ENCODE measurements at places on chromosomes 12 and 14.

DNA sequence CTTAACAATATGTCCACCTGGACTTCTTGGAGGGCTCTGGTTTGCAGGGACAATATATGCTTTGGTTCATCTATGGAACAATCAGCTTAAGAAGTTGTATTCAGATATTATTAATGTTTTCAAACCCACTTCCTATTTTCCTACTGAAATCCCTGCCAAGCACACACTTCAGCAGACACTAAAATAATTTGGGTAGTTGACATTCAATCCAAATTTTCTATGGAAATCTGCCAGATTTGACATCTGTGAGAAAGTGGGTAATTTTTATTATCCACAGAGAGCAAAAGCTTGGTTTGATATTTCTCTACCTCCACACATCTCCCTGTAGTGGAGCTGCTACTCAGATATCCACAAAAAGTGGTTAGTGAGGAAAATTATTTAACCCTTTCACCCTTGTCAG, 378.8 kb upstream of the SOX5 start:
- H3K4me3 ChIP-seq: no peak overlapping the region
- no peak for DNase-seq
- no peaks in the 10 kb centered on the region for H3K27me3 ChIP-seq
- H3K36me3 ChIP-seq: no peaks in the 10 kb centered on the region
- H3K27ac ChIP-seq: no peak overlapping the region

DNA sequence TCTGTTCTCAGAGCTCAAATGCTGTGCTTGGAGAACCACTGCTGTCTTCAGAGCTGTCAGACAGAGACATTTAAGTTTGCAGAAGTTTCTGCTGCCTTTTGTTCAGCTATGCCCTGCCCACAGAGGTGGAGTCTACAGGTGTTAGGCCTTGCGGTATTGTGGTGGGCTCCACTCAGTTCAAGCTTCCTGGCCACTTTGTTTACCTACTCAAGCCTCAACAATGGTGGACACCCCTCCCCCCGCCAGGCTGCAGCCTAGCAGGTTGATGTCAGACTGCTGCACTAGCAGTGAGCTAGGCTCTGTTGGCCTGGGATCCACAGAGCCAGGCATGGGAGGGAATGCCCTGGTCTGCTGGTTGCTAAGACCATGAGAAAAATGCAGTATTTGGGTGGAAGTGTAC, 323.8 kb downstream of the BCAT1 start:
- H3K4me3 ChIP-seq: no peak overlapping the region
- peaks cover 3% of the 10 kb centered on the region for H3K36me3 ChIP-seq
- H3K27me3 ChIP-seq: no peaks in the 10 kb centered on the region
- no peak for DNase-seq

DNA sequence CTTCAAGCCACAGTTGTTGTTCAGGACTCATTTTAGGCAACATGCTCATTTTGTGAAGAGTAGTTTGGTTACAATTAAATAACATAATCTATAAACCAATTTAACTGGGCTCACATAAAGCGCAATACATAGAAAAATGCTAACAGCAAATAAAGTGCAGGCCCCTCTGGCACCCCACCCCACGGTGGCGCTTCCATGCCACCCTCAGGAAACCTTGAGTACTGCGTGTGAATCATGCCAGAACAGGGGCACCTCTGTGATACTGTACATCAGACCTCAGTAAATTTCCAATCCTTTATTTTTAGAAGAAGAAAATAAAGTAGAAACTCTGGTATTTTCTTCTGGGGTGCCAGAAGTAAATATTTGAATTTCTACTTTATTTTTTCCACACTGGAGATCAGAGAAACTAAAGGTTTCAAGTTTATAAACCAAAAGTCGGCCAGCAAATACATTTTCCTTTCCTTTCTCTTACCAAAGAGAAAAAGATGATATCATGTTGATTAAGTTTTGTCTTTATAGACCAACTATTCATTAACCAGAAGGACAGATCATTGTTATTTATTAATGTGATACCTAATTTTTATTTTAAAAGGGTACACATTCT, 316.8 kb downstream of the PAWR start:
- no peak overlapping the region for H3K4me3 ChIP-seq
- H3K4me1 ChIP-seq: no peaks in the 10 kb centered on the region
- no peak overlapping the region for H3K27ac ChIP-seq
- DNase-seq: no peak
- H3K27me3 ChIP-seq: no peaks in the 10 kb centered on the region

DNA sequence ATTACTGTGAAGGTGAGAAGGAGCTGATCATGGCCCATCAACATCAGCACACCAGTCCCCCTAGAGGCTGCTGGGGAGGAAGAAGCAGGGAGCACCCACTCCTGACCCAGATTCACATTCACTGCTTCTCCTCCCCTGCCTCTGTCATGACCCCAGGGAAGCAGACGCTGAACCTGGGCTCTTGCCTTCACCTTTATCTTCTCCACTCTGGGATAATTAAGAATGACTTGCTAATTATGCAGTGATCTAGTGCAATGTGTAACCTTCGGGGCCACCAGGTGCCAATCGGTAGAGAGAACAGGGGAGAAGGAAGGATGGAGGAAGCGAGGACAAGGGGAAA, 44.4 kb upstream of the IQSEC3 start:
- no peak for DNase-seq
- H3K27ac ChIP-seq: no peak overlapping the region
- no peaks in the 10 kb centered on the region for H3K27me3 ChIP-seq
- no peak overlapping the region for H3K4me3 ChIP-seq

- no peak for DNase-seq
- H3K4me3 ChIP-seq: no peak overlapping the region
- peaks cover 12% of the 10 kb centered on the region for H3K4me1 ChIP-seq
- H3K27ac ChIP-seq: no peak overlapping the region
Measured at GRCh38 chr14:90087433-90087832, 25.6 kb downstream of the KCNK13 start.

DNA sequence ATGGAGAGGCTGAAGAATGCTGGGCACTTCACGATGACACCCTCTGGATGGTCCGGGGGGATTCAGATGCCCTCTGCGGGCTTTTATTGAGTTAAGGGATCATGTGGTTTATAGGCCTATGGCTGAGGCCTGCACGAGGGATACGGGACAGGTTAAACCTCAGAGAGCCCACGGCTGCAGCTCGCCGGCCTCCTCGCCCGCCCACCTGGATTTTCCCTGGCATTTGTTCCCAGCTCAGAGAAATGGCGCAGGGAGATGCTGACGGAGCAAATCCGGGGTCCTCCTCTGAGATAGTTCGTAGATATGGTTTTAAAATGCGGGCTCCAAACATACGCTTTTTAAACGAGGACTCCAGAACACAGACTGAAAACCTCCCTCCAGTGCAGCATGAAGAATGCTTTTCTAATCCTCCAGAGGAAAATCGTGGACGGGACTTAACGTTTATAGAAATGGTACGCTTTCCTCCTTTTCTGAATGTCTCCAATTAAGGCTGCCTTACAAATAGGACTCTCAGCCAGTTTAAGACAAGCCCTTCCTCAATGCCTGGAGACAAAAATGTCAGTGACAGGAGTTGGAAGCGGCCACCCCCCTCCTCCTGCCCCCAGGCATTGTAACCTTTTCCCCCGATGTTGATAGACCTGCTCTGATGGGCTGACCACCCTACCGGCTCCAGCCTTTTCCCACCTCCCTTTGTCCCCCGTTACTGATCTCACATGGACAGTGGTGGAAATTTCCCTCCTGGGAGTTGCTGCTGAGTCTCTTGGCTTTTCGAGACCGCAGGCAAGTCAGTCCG, 16.6 kb downstream of the CCND2 start:
- DNase-seq: no peak
- no peaks in the 10 kb centered on the region for H3K27me3 ChIP-seq
- no peaks in the 10 kb centered on the region for H3K4me1 ChIP-seq
- H3K27ac ChIP-seq: no peak overlapping the region

DNA sequence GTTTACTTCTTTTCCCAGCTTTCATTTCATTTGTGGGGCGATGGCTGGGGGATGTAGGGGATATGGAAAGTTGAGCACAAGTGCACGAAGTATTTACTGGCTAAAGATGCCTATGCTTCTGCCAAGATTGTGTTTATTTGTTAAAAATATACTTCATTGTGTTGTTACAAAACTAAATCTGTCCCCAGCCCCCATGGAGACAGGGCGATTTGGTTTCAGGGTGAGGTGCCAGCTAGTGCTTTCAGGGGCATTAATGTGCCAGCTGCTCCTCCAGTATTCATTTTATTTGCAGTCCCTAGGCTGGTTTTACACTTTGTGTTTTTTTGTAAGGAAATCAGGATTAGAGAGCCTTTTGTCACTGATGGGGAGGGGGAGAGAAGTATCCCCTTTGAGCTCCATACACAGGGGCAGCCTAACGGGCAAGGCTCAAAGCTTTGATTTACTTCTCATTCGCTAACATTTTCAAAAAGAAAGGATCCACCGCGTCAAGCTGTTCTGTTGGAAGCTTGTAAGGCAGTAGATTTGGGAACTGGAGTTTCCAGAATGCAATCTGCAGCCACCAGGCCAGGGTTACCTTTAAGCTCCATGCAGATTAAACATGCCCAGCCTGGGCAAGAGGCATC, 198.7 kb upstream of the PLEKHG7 start:
- peaks cover 40% of the 10 kb centered on the region for H3K4me1 ChIP-seq
- H3K27me3 ChIP-seq: no peaks in the 10 kb centered on the region
- no peak for DNase-seq
- H3K27ac ChIP-seq: no peak overlapping the region

- peaks cover 13% of the 10 kb centered on the region for H3K4me1 ChIP-seq
- no peak for DNase-seq
- H3K27me3 ChIP-seq: no peaks in the 10 kb centered on the region
- H3K36me3 ChIP-seq: peaks cover 2% of the 10 kb centered on the region
- no peak overlapping the region for H3K4me3 ChIP-seq
Measured at GRCh38 chr14:71141701-71142374, 234.6 kb downstream of the PCNX1 start.

DNA sequence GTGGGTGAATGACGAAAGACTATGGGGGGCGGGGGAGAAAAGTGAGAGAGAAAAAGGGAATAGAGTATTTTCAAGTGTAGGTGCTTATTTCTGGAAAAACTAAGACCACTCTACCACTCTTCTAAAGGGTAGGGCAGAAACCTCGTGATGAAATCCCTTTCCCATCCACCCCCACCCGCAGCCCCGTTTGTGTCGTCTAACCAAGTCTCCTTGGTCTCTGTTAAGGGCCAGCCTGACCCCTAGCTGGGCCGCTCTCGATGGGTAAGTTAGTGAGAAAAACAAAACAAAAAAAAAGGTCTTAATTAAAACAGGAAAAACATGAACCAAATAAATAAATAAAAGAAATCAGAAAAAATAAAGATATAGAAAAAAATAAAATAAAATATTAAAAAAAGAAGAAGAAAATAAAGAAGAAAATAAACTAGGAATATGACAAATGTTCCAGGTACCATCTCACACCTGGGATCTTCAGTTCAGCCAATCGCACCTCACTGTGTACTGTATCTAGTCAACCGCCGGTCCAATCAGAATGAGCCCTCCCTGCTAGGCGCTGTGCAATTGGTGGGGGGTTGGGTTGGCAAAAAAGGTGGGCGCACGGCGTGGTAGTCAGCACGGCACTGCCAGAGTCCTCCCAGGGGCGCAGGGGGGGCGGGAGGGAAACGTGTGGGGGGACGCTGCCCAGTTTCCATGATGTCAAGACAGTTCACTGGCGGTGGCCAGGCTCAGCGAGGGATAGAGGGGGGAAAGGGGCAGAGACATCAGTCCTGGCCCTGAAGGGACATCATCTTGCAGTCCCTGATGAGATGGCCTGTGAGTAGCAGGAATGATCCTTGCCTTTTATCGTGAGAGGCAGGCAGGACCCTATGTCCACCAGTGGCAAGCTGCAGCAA, 9.8 kb upstream of the CDH24 start:
- H3K36me3 ChIP-seq: peaks cover 29% of the 10 kb centered on the region
- H3K4me1 ChIP-seq: peaks cover 51% of the 10 kb centered on the region
- DNase-seq: no peak
- no peak overlapping the region for H3K4me3 ChIP-seq

GRCh38 chr12:109870648-109871047, 9.7 kb downstream of the GLTP start:
- no peak overlapping the region for H3K27ac ChIP-seq
- no peaks in the 10 kb centered on the region for H3K27me3 ChIP-seq
- H3K36me3 ChIP-seq: no peaks in the 10 kb centered on the region
- no peak overlapping the region for H3K4me3 ChIP-seq
- peaks cover 15% of the 10 kb centered on the region for H3K4me1 ChIP-seq

DNA sequence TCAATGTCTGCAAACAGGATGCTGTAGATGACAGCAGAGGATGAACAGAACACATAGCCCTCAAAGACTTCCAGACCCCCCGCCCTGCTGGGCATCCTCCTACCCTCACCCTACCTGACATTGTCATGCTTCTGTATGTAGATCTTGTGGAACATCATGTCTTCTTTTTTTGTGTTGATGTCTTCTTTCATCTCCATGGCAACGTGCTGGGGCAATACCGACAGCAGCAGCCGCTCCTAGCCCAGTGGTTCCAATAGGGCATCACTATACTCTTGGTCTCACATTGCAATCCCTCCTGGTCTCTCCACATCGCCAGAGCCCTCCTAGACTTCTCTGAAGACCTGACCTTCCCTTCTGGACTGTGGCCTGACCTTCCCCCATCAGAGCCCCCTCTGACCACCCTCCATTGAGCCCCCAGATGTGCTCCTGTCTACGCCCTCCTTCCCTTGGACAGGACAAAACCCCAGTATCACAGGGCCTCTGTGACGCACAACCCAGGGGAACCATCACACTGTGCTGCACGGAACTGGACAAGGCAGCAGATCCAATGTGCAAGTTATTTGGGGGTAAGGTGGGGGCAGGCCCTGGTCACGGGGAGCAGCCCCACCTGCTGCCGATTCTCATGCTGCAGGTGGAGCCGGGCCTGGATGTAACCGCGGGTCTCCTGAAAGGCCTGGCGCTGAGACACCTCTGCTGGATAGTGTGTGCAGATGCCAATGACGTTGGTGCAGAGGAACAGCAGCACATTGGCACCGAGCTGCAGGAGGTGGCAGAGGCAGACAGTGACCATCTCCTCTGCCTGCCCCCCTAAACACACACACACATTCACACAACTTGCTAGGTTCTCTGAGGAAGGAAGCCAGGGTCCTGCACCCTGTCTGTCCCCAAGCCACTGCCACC, 11.1 kb downstream of the ADCY6 start:
- H3K4me3 ChIP-seq: no peak overlapping the region
- no peak for DNase-seq
- peaks cover 39% of the 10 kb centered on the region for H3K4me1 ChIP-seq
- H3K27me3 ChIP-seq: no peaks in the 10 kb centered on the region
- H3K36me3 ChIP-seq: peaks cover 28% of the 10 kb centered on the region
- H3K27ac ChIP-seq: no peak overlapping the region

GRCh38 chr12:19867151-19867550, 427.9 kb downstream of the AEBP2 start:
- peaks cover 45% of the 10 kb centered on the region for H3K4me1 ChIP-seq
- no peaks in the 10 kb centered on the region for H3K27me3 ChIP-seq
- no peak for DNase-seq
- H3K27ac ChIP-seq: no peak overlapping the region
- H3K4me3 ChIP-seq: no peak overlapping the region

GRCh38 chr14:33393895-33394368, 455.3 kb downstream of the NPAS3 start:
- H3K27me3 ChIP-seq: no peaks in the 10 kb centered on the region
- H3K4me3 ChIP-seq: no peak overlapping the region
- peaks cover 19% of the 10 kb centered on the region for H3K4me1 ChIP-seq
- H3K36me3 ChIP-seq: no peaks in the 10 kb centered on the region
- no peak overlapping the region for H3K27ac ChIP-seq
